ENCODE measurements at places on chromosomes 3 and 15.

DNA sequence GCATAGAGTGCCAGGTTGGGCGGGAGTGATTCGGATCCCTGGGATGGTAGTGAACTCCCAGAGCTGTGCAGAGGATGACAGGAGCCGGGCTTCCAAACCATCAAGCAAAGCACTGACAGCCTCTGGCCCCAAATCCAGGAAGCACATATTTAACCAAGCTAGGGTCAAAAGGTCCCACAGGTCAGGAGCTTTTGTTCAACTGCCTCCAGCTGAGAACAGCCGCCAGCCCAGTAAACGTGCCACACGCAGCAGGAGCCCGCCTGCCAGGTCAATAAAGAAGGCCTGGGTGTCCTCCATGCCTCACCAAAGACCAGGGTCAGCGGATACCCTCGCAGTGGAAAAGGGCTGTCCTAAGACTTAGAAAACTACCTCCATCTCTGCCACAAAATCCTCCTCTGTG lies 184.7 kb upstream of the LINGO1 start:
- DNase-seq = no peak

DNA sequence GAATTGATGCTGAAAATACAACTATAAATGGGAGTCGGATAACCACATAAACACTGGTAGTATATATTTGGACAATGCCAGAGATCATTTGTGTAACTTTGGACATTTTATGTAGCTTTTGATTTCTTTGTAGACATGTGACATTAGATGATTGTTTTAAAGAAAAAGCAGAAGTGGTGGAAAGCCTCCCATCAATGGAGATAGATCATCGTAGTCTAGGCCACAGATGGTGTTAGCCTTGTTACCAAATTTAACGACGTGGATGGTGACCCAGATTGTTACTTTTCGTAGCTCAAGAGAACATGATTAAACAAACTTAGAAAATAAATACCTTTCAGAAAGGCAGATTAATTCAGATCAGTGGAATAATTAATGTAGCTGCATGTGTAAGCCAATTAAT lies 8.8 kb downstream of the CACNA1D start:
- no peak for DNase-seq

DNA sequence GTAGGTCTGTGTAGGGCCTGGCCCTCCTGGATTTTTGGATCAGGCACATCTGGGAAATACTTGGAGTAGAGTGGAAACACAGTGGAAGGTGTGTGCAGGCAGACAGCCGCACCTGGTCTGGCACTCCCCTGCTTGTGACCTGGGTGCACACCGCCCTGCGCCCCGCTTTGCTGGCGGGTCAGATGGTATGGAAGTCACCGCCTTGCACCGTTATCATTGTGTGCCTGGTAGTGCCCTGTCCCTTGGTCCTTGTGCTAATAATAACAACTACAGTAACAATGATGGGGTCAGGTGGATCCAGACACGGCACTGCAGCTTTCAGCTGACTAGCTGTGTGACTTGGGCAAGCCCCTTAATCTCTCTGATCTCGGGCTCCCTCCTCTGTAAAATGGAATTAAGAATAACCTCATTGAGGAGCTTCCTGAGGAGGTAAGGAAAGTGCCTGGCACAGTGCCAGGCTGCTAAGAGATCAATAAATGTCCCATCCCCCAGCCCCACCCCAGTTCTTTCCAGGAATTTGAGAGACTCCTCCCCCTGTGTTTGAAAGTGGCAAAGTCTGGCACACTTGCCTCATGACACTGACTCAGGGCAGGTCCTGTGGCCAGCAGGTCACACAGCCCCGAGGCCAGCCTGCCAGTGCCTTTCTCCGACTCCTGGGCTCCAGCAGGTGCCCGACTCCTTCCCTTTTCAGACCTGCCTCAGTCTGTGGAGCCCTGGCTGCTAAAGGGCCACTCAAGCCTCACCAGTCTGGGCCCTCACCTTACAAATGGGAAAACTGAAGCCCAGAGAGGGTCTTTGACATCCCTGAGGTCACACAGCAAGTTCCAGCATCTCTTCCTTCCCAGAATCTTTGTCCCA lies 9.8 kb downstream of the ISG20 start:
- DNase-seq = no peak

- no peak for DNase-seq
Measured at GRCh38 chr3:37461485-37462000, 287.2 kb upstream of the LRRFIP2 start.

- no peak for DNase-seq
Measured at GRCh38 chr15:88089024-88089620, 167.4 kb downstream of the NTRK3 start.

DNA sequence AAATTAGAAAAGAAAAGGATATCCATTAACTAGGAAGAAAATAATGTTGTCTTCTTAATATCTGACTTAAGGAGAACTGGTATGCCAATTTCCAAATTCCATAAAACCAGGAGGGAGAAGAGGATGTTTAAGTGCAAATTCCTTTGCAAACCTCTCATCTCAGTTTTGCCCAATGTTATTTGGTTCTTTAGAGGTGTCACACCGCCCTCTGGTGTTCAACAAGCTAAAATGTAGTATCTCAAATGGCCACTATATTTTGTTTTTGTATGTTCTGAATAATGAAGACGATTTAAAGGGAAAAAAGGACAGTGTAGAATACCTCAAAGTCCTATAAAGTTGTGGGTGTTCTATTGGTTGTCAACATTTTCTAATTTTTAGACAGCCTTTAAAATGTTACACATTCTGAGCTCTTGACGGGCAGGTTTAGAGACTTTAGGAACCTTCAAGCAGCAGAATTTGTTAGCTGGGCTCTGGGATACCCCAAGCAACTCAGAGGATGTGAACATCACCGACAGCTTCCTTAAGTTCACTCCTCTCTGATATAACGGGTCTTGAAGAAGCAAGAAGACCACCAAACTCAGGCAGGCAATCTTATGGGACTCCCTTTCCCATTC lies 458.3 kb downstream of the MFSD1 start:
- peak; percentile 37 for DNase-seq

DNA sequence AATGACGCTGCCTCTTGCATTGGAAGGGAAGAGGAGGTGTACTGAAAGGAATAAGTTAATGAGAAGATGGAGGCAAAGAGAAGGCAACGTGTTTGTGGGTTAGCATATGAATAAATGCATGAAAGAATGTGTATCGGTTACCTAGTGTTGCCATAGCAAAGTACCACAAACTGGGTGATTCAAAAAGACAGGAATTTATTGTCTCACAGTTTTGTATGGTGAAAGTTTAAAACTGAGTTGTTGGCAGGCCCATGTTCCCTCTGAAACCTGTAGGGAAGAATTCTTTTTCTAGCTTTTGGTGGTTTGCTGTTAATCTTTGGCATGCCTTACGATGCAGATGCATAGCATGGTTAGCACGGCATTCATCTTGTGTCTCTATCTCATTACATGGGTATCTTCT lies 729.9 kb downstream of the MECOM start:
- DNase-seq = no peak

DNA sequence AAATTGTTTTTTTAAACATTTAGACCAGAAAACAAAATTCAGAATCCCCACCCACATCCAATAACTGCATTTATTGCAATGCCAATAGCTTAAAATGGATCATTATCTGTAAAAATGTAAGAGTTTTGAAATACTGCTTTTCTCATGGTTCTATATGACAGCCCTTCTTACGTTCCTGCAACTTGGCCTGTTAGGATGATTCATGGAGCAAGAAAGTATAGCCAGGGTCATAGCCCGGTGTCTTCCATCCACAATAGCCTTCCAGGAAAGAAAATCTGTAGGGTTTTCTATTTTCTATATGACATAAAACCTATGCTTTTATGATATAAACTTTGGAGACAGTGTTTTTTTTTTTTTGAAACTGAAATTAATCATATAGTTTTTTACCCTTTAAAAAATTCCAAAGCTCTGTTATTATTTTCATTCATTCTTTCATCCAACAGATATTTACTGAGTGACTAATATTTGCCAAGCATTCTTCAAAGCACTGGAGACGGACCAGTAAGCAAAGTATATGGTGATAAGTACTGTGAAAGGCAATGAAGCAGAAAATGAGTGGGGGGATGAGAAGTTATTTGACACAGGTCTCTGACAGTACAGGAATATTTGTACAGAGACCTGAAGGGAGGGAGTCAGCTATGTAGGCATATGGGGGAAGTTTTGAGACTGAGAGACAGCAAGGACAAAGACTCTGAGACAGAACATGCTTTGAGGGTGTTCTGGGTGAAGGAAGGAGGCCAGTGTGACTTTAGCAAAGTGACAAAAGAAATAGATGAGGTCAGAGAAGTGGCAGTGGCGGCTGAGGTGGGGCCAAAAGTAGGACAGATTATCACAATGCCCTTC lies 29.0 kb upstream of the SLC2A2 start:
- DNase-seq = no peak

GRCh38 chr15:63402498-63403253 lies 21.0 kb upstream of the CA12 start:
- DNase-seq = peak; percentile 12

DNA sequence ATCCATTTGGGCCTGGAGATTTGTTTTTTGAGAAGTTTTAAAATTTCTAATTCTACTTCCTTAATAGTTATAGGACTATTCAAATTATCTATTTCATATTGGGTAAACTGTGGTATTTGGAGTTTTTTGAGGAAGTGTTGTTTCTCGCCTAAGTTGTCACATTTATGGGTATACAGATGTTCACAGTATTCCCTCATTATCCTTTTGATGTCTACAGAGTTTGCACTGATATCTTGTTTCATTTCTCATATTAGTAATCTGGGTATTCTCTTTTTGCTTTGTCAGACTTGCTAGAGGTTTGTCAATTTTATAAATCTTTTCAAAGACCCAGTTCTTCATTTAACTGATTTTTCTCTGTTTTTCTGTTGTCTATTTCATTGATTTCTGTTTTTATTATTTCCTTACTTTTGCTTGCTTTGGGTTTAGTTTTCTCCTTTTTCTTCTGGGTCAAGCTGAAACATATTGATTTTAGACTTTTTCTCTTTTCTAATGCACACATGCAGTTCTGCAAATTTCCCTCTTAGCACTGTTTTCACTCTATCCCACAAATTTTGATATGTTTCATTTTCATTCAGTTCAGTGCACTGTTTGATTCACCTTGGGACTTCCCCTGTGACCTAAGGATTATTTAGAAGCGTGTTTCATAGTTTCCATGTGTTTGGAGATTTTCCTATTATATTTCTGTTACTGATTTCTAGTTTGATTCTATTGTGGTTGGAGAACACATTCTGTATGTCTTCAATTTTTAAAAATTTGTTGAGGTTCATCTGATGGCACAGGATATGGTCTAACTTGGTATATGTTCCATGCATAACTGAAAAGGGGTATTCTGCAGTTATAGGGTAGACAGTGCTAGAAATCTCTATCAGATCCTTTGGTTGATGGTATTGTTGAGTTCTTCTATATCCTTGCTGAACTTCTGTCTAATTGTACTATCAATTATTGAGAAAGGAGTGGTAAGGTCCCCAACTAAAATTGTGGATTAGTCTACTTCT lies 79.6 kb downstream of the SUMF1 start:
- DNase-seq = no peak

- peak; percentile 46 for DNase-seq
Measured at GRCh38 chr15:89244574-89244903, 760 bp downstream of the FANCI start.

GRCh38 chr3:58429657-58430056 lies 4.0 kb downstream of the PDHB start:
- no peak for DNase-seq

- DNase-seq = no peak
Measured at GRCh38 chr3:100079328-100079727, 35.0 kb downstream of the FILIP1L start.

DNA sequence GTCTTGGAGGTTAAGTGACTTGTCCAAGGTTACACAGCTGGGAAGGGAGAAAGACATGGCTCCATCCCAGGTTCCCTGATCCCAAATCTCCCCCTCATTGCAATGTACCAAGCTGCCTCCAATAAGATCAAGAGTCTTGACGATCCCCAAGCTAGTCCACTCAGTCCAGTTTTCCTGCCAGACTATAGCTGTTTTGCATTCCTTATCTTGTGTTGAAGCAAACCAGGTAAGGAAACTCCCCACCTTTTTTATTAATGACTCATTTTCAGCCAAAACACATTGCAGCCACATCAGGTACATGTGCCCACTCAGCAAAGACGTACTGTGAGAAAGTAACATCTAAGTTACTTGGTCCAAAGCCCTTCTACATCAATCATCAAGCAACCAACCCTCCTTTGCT lies 41.9 kb downstream of the LIPC start:
- DNase-seq = no peak

DNA sequence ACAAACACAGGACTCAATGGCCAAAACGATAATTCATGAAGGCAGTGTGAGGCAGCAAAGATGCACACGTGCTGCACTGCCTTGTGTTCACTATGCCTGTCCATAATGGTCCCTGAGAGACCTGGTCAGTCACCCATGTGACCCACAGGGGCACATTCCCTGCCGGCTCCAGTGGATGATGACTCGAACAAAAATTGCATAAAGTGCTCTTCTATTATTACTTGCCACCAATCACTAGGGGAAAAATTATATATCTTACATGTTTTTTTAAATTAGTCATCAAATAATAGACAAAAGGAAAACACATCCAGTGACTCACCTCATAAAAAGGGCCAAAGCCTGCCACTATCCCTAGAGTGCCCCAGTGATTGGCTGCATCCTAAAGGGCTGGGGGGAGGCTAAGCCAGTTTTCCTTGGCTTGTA lies 47.5 kb downstream of the UBP1 start:
- DNase-seq = no peak

GRCh38 chr3:67937498-67938118 lies 283.2 kb upstream of the SUCLG2 start:
- no peak for DNase-seq

- DNase-seq = no peak
Measured at GRCh38 chr3:140152851-140153639, 218.1 kb downstream of the CLSTN2 start.

DNA sequence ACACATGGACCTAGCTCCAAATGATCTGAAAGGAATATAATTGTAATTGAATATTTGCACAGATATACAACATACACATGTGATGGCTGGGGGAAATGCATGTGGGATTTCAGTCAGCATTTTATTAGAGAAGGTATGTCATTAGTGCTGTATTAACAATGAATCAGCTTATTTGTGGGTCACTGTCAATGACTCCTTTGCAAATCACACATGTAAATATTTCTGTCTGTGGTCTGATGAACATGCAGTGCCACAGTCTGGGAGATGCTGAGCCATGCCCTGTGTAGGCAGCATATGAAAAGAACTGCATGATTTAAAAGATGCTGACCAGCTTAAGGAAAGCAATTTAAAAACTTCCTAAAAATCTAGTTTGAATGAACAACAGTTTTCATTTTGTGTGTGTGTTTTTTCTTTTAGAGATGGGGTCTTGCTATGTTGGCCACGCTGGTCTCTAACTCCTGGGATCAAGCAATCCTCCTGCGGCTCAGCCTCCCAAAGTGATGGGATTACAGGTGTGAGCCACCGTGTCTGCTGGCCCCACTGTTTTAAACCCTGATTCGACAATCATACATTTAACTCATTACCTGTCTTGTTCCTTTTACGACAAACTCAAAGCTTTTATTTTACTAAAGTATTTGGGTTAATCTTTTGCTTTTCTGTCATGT lies 803 bp upstream of the B3GNT5 start:
- DNase-seq = no peak

DNA sequence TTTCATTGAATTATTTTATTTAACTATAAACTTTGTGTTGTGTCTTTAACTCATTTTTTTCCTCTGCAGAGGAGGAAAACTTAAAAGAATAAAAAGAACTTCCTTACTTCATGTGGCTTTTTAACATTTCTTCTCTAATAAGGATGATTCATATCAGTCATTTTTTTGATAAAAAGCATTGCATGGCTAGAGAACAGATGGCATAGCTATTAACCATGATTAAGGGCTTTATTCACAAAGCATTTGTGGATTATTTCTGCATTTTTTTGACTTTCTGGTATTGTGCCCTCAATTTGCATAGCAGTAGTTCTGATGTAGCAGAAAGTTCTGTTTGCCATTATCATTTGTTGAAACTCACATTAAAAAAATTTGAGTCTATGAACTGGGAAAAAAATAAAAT lies 540.8 kb downstream of the SI start:
- no peak for DNase-seq
